Inflammatory macrophage treated with lipopolysaccharide for 1 hour (primary cell): ENCODE measurements at places on chromosomes 13 and 19.

DNA sequence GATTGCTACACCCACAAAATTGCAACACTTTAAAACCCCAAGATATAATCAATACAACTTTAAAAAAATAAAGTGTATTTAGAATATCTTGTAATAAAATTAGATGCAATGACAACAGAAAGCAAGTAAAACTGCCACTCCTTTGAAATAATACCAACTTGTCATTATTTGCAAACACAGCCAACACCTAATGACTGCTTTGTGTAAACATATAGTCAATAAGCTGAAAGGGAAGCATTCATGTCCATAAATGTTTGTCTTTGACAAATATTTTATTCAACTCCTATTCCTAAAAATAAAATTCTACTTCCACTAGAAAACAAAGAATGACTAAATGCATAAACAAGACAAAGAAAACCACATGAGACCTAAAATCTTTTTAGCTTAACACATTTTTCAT, 6.6 kb downstream of the SMAD9 start:
- no peak for DNase-seq

DNA sequence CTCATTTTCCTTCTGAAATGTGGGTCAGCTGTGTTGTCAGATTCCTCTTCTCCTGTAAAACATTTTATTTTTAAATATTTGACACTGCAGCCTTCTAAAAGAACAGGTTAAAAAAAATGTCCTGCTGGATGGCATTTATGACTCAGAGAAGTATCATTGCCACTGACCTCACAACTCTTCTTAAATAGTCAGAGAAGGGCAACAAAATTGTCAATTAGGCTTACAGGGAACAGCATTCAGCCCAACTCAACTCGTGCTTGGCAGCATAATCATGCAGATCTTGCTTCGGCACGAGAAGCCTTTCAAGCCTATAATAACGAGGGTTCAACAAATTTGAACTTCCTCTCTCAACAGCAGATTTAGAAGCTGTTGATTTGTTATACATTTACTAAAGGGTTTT, 296.7 kb upstream of the DACH1 start:
- DNase-seq, result no peak

- DNase-seq, result no peak
Measured at GRCh38 chr13:47420568-47420967, 523.7 kb upstream of the HTR2A start.

- no peak for DNase-seq
Measured at GRCh38 chr19:38509027-38509426, 75.5 kb downstream of the RYR1 start.

GRCh38 chr19:28235606-28236125, 977.3 kb downstream of the UQCRFS1 start:
- DNase-seq, result no peak

DNA sequence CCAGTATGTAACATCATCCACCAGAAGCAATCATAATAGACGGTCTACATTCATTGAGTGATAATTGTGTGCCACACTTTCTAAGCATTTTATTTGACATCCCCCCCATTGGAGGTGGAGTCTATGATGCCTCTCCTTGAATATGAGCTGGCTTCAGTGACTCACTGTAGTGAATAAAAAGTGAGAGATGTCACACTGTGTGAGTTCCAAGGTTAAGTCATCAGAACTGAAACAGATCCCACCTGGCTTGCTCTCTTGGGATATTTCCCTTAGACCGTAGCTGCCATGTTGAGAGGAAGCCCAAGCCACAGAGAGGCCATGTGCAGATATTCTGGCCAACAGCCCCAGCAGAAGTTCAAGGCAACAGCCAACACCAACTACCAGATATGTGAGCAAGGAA, 12.6 kb downstream of the RTBDN start:
- no peak for DNase-seq

DNA sequence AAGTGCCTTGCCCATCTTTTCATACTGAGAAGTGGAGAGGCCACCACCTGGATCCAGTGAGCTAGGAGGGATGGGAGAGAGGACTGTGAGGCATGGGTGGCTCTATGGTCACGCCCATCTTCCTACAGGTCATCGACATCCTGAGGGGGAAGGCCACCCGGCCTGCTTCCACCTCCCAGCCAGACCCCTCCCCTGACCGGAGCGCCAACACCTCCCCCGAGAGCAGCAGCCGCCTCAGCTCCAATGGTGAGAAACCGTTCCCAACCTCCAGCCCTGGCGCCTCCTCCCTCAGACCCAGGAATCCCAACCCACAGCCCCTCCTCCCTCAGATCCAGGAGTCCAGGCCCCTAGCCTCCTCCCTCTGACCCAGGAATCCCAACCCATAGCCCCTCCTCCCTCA, 10.1 kb downstream of the BCL3 start:
- no peak for DNase-seq

- DNase-seq, result no peak
Measured at GRCh38 chr19:41311072-41311471, 1.1 kb downstream of the CCDC97 start.

- DNase-seq, result no peak
Measured at GRCh38 chr13:48563626-48564025, 30.7 kb upstream of the RCBTB2 start.

DNA sequence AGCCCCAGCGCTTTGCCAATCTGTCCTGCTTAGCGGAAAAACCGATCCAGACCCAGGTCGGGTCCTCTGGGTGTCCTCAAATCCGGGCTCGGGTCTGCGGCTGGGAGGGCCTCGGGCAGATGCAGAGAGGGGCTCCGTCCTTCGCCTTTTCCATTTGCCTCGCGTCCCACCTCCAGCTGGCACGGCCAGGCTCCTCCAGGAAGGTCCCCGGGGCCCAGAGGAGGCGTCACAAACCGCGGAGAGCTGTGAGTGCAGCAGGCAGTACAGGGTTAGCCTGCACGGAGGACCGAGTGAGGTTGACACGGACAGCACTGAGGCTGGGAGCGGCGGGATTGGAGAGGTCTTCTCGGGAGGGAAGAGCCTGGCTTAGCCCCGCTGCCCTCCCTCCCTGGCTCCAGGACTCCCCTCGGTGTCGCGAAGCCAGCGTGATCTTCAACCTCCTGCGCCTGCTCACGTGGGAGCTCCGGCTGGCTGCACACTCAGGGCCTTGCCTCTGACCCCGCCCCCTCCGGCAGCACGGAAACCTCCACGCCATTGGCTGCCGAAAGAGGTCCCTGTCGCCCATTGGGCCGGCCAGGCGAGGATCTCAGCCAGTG, 2.8 kb upstream of the IFNL2 start:
- DNase-seq, result no peak

DNA sequence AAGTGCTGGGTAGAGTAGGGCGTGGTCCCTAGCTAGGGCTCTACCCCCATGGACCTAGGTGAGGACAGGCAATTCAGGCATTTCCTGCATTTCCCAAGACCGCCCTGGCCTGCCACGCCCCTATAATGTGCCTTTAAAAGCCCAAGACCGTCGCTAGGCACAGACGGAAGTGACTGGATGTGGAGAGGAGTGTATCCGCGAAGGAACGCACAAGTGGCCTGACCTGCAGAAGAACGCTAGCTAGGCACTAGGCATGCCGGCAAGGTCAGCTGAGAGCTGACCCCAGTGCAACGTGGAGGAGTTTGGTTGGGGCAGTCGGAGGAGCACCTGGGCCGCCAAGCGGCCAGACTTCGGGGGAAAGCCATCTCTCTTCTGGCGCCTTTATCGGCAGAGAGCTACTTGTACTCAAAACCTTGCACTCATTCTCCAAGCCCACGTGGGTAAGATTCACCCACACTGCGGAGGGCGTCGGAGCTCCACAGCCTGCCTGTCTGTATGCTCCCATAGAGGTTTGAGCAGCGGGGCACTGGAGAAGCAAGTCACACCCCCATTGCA, 370.0 kb downstream of the FGF9 start:
- peak; percentile 5 for DNase-seq

- DNase-seq, result no peak
Measured at GRCh38 chr13:68550330-68550729, 1320.2 kb upstream of the PCDH9 start.

- DNase-seq, result no peak
Measured at GRCh38 chr19:2051773-2052704, 995 bp upstream of the MKNK2 start.

GRCh38 chr19:48283908-48284307, 14.0 kb downstream of the ZNF114 start:
- DNase-seq, result no peak

GRCh38 chr13:58893396-58893795, 1261.9 kb downstream of the PCDH17 start:
- no peak for DNase-seq

DNA sequence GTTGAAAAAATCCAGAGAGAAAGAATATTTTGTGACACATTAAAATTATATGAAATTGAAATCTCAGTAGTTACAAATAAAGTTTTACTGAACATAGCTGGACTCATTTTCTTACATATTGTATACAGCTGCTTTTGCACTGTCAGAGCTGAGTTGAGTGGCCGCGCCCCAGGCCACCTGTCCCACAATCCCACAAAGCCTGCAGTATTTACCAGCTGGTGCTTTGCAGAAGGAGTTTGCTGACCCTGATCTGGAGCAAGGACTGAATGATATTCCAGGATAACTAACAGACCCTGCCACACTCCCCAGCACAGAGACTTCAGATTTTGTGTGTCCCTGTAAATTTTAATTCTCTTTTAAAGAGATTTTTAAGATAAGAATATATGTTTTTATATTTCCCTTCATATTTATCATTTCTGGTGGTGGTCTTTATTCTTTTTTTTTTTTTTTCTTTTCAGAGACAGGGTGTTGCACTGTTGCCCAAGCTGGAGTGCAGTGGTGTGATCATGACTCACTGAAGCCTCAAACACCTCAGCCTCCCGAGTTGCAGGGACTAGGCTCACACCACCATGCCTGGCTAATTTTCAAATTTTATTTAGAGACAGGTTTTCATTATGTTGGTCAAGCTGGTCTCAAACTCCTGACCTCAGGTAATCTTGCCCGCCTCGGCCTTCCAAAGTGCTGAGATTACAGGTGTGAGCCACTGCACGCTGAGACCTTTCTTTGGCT, 48.5 kb downstream of the TDRD12 start:
- DNase-seq, result no peak

DNA sequence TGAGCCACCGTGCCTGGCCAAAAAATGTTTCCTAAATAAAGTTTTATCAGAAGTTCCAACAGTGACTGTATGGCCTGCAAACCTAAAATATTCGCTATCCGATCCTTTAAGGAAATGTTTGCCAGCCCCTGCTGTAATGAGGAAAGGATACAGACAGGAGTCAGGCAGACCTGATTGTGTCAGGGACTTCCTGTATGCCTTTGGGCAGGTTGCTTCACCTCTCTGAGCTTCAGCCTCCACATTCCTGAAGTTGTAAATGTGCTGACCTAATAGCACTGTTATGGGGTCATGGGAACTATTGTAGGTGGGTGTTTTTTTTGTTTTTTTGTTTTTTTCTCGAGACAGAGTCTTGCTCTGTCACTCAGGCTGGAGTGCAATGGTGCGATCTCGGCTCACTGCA, 6.2 kb downstream of the ABHD8 start:
- no peak for DNase-seq

DNA sequence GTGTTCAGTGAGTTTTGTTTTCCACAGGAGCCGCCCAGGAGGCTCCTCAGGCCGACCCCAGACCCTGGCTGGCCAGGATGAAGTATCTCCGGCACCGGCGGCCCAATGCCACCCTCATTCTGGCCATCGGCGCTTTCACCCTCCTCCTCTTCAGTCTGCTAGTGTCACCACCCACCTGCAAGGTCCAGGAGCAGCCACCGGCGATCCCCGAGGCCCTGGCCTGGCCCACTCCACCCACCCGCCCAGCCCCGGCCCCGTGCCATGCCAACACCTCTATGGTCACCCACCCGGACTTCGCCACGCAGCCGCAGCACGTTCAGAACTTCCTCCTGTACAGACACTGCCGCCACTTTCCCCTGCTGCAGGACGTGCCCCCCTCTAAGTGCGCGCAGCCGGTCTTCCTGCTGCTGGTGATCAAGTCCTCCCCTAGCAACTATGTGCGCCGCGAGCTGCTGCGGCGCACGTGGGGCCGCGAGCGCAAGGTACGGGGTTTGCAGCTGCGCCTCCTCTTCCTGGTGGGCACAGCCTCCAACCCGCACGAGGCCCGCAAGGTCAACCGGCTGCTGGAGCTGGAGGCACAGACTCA, 12.9 kb downstream of the B3GNT3 start:
- no peak for DNase-seq

- no peak for DNase-seq
Measured at GRCh38 chr19:3207461-3208242, 16.8 kb upstream of the CELF5 start.

GRCh38 chr13:20340136-20340758, 108.1 kb upstream of the GJB6 start:
- DNase-seq, result no peak

GRCh38 chr19:11534948-11535347, 3.7 kb upstream of the CNN1 start:
- DNase-seq, result peak; percentile 1

DNA sequence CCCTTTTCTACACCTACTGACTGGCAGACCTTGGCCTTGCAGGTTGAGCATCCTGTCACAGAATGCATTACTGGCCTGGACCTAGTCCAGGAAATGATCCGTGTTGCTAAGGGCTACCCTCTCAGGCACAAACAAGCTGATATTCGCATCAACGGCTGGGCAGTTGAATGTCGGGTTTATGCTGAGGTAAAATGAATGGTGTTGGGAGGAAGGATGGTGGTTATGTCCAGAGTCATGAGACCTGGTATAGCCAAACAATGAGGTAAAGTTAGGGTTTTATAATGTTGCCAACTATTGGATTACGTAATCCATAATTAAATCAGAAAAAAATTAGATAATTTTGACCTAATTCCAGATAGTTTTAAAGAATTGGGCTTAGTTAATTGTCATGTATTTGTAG, 212.5 kb downstream of the PCCA start:
- DNase-seq, result no peak

GRCh38 chr13:72839831-72840426, 58.0 kb downstream of the PIBF1 start:
- peak; percentile 33 for DNase-seq

- DNase-seq, result peak; percentile 53
Measured at GRCh38 chr13:26698392-26699196, 62.0 kb downstream of the GPR12 start.

DNA sequence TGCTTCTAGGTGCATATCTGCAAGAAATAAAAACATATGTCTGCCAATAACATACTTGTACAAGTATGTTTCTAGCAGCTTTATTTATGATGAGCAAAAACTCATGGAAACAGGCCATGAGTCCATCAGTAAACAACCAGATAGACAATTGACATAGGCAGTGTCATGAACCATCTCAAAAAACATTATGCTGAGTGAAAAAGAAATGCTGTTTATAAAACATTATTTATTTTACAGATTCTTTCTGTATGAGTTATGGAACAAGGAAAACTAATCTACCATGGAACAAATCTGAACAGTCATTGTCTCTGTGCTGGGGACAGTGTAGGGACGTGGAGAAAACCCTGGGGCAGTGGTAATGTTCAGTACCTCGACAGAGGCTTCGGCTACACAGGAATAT, 283.9 kb downstream of the UQCRFS1 start:
- DNase-seq, result no peak

GRCh38 chr19:43518051-43518450, 8.9 kb downstream of the ETHE1 start:
- no peak for DNase-seq

- peak; percentile 57 for DNase-seq
Measured at GRCh38 chr13:28657784-28658538, 969 bp upstream of the POMP start.

DNA sequence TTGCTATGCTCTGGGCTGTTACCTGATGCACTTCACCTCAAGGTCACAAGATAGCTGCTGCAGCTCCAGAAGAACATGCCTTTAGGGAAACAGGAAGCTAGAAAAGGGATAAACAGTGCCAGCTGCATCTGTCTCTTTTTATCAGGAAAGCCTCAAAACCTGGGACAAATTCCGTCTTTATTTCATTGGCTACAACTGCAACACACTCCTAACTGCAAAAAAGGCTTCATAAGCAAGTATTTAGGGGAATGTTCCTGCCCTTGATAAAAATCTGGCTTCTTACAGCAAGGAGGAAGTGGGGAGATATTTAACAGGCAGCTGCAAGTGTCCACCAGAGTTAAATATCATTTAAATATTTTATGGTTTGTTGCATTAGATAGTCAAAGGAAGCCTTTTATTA, 34.2 kb upstream of the SERTM1 start:
- DNase-seq, result no peak
